Muscle of leg (tissue), 16 donors: ENCODE measurements at places on chromosomes 11 and 22.

DNA sequence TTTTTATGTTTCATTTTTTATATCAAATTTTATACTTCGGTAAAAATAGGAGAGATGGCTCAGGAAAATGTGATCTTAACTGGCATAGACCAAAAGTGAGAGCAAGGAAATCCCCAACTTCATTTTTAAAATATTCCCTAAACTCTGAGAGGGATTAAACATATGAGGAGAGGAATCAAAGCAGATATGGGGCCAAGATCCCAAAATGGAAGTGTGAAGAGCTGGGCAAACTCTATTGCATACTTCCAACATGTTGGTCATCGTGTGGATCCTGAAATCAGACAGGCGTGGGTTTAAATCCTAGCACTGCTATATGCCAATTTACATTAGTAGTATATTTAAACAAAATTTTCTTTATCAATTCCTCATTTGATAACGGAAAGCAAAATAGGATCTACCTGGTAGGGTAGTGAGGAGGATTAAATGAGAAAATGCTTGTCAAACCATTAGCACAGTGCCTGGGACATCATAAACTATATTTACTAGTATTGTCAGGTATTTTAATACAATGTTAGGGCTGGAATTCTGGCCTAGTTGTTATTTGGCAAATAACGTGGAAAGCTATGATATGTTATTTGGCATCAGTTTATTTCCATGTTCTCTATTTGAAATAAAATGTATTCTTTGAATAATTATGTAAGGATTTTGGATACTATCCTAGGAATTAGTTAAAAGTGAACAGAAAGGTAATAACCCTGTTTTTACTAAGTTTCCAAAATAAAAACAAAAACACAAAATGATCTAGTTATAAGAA lies 392.8 kb upstream of the CCDC90B start:
- DNase-seq: peak; percentile 79

- DNase-seq: no peak
Measured at GRCh38 chr11:134750619-134751018, 338.6 kb upstream of the B3GAT1 start.

DNA sequence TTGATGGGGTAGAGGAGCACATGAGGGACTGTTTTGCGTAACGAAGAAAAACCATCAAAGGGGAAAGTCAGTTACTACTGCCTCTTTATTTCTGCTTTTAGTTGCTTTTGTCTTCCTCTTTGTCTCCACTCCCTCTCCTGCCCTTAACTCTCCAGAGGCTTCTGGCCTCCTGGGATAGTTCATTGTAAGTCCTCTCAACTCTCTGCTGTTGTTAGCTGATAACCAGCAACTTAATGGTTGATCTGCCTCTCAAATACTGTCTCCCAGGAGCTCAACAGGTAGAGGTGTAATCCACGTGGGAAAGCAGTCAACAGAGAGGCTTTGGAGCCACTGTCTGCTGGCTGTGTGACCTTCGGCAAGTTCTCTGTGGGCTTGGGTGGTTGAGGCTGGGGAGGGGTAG lies 47.3 kb downstream of the CCDC81 start:
- DNase-seq: no peak

DNA sequence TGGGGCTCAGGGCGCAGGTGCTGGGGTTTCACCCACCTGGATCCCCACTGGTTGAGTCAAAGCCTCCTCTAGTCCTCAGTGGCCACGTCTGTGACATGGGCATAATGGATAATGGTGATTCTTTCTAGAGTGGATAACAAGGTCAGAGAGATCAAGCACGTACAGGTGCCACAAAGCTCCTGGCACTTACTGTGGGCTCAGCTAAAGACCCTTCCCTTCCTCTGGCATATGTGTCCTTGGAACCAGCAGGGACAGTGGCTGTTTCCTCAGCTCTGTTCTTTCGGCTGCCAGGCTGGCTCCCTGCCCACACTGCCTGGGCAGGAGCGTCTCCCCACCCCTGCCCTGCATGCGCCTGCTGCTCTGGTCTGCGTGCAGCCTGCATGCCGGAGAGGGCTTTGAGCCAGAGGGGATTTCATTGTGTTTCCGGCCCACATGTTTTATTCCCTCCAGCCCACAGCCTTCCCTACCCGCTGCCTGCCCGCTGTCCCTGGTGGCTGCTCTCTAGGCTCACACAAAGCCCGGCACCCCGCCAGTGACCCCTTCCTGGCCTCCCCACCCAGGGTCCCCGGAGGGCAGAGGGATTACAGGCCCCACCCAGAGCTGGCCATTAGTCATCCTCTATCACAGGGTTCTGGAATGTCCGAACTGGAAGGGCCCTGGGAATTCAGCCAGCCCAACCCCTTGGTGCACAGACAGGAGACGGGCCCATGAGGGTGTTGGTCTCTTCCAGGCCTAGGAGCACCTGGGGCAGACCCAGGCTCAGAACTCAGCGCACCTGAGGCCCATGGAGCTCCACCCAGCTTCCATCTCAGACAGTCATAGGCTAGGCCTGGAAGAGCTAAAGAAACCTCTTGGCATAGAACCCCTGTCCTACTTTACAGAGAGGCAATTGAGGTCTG lies 55.3 kb upstream of the GCAT start:
- peak; percentile 92 for DNase-seq

GRCh38 chr11:112902361-112903011 lies 58.7 kb upstream of the NCAM1 start:
- peak; percentile 17 for DNase-seq

DNA sequence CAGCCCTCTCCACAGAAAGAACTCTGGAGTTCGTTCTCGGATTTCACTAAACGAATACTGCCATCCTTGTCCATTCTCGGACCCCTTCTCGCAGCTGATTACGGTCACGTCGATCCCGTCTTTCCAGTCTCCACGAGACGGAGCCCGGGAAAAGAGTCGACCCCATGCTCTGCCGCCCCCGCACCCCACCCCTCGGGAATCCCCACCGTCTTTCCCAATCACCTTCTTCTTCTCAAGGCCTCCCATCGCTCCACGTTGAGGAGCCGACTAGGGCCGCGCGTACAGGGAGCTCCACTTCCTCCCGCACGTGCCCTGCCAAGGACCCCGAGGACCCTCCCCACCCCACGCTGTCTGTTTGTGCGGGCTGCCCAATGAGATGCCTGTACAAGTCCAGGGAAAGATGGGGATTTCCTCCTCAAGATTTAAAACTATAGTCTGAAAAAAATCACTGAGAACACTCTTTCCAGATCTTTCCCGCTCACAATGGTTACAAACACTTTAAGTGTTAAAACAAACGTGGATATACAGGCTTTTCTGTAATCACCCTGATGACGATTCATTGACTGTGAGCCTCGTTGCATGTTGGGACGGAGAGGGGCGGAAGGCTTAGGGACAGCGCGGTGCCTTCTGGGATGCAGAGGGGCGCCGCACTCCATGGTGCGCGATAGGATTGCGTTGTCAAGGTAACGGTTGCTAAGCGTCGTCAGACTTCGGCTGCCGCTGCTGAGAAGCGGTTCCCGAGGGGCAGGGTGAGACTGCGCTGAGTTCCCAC lies at the start of gene PES1:
Gene PES1 (minus strand): TSS at position 323 of the 772 bp plus-strand sequence. CDS start 77 bp downstream, at position 246.
- DNase-seq: peak; percentile 99

- no peak for DNase-seq
Measured at GRCh38 chr22:20401376-20402014, 7.5 kb downstream of the ZNF74 start.

DNA sequence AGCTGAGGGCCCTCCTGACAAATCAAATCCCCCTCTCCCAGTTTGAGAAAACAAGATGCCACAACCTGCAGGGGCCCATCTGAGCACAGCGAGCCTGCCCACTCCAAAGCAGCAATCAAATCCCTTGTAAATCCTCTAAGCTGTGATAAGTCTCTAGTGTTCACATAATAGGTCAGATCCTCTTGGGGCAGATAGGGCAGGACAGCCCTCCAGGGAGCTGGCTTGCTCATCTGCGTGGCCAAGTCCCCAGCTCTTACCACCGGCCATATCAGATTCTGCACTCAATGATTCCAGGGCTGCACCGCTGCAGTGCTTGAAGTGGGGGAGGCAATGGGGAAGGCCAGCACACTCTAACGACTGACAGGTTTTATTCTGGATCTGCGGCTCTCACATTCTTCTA lies 29.6 kb upstream of the FLI1 start:
- no peak for DNase-seq

DNA sequence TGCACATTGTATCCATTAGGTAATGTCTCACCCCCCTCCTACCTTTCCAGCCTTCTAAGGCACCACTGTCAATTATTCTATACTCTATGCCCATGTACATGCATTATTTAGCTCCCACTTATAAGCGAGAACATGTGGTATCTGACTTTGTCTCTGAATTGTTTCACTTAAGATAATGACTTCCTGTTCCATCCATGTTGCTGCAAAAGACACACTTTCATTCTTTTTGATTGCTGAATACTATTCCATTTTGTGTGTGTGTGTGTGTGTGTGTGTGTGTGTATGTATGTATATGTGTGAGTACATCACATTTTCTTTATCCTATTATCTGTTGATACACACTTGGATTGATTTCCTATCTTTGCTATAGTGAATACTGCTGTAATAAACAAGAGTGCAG lies 84.2 kb downstream of the PGR start:
- no peak for DNase-seq

- no peak for DNase-seq
Measured at GRCh38 chr11:129035244-129035643, 92.6 kb upstream of the TP53AIP1 start.

GRCh38 chr11:16572945-16573344 lies 165.5 kb upstream of the C11orf58 start:
- peak; percentile 12 for DNase-seq

GRCh38 chr22:17910561-17911311 lies 113.6 kb downstream of the MICAL3 start:
- peak; percentile 92 for DNase-seq

DNA sequence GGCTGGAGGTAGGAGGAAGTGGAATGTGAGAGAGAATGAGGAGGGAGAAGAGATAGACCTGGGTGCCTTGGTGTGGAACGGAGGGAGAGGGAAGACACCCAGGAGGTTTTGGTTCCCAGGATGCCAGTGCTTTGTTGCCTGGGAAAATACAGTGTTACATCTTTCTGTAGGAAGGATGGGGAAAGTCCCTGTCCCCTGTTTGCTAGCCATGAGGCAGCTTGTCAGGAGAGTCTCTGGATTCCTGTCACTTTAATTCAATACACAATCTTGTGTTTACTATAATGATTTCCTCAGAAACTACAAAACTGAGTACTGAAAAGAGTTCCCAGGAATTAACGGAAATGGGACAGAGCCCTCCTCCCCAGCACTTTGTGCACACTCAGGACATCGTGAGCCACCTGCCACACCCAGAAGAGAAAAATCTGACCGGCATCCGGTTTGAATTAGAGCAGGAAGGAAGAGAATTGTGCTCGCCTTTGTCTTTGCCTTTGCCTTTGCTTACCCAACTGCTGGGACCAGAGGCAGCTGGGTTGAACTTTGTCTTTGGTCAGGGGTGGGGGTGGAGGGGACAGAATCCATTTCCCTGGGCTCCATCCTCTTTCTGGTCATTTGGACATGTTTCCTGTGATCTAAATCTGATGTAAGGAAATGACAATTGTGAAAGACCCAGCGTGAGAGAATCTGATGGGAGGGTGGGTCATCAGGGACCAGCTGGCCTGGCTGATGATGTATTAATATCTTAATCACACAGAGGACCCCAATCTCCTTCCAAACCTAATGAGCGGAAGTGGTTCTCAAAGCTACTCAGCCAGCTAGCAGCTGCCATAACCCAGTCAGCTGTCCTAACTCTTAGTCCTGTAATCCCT lies 1.3 kb upstream of the LIMK2 start:
- DNase-seq: peak; percentile 65

GRCh38 chr11:33802194-33802950 lies 28.1 kb upstream of the FBXO3 start:
- DNase-seq: peak; percentile 90

- DNase-seq: no peak
Measured at GRCh38 chr11:782264-783174, 5.2 kb upstream of the GATD1 start.

- DNase-seq: no peak
Measured at GRCh38 chr11:110022548-110022947, 70.6 kb upstream of the ZC3H12C start.

- no peak for DNase-seq
Measured at GRCh38 chr11:79794057-79794456, 353.2 kb upstream of the TENM4 start.

DNA sequence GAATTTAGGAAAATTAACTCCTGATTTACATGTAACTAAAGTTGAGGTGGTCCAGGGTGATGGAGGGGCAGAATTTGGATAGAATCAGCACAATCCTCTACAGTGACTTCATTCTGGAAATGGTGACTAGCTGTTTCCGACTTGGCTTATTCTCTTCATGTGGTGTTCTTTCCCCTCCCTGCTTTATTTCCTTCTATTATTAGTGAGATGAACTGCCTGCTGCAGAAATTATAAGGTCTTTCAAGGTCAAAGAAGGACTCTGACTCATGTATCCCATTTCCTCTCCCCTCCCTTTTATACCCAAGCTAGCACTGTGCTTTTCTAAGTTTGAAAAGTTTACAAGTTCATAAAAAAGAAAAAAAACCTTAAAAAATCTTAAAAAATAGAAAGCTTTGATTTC lies 12.2 kb upstream of the MRPL17 start:
- peak; percentile 75 for DNase-seq

DNA sequence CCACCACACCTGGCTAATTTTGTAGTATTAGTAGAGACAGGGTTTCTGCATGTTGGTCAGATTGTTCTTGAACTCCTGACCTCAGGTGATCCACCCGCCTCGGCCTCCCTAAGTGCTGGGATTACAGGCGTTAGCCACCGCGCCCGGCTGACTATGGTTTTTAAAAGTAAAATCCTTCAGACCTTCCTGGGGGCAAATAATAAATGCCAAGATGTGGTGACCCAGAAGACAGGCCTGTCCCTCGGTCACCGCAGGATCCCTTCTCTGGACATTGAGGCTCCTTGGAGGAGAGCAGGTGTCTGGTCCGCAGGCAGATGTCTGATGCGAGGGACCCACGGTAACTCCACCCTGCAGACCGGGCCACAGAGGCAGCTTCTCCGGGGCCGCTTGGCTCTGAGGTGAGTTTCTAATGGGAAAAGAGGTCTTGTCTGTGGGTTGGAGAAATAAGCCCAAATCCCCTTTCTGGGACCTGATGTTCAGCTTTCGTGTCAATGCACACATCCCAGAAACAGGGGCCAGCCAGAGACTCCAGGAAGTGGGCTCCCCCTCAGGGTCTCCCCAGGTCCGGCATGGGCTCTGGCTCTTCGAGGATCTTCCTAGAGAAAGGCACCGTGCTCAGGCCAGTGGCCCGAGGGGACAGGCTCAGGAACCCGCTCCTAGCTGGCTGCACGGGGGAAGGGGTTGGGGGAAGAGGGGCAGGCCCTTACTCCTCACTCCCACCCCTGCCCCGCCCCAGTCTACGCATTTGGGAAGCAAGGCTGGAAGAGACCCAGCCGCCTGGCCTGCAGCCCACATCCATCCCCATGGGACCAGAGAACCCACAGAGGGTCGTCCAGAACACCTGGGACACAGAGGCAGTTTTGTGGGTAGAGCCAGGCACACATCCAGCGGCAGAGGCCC lies 100.6 kb downstream of the WNT7B start:
- no peak for DNase-seq
